Naive thymus-derived CD4-positive, alpha-beta T cell (primary cell): ENCODE measurements at places on chromosomes 5 and 9. TPM values are rescaled to one million over a fixed set of nuclear protein-coding genes. Genes with fewer than 3 reads are reported as not detected.

DNA sequence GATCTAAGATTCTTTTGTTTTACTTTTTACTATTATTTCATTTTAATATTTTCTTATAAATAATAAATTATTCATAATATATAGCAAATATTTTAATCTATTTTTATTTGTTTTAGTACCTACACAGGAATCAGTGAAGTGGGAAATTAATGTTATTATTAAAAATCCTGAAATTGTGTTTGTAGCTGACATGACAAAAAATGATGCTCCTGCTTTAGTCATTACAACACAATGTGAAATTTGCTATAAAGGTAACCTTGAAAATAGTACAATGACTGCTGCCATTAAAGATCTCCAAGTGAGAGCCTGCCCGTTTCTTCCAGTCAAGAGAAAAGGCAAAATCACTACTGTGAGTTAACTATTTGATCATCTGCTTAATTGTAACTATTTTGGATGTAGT, 138.7 kb downstream of the VPS13A start:
- no peak for DNase-seq

- no peak overlapping the region for H3K4me3 ChIP-seq
- no peaks in the 10 kb centered on the region for H3K36me3 ChIP-seq
- DNase-seq = no peak
- H3K4me1 ChIP-seq = no peaks in the 10 kb centered on the region
- H3K27me3 ChIP-seq = no peaks in the 10 kb centered on the region
- no peak overlapping the region for H3K27ac ChIP-seq
These were observed 114.7 kb downstream of the LPAR1 start for GRCh38 chr9:110923601-110924000.

DNA sequence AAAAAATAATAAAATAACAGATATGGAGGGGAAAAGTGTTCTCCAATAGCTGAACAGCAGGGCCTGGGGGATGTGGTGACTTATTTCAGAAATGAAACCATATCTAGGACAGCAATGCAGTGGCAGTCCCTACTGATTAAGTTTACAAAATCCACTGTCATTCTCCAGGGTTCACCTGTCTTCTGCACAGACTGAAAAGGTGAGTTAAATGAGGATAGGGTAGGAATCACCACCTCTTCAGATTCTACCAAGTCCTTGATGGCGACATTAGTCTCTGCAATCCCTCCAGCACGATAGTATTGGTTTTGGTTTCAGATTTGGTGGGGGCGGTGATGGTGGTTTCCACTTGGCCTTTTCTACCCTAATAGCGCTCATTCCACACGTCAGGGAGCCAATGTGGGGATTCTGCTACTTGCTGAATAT, 32.3 kb upstream of the NPM1 start:
- no peaks in the 10 kb centered on the region for H3K27me3 ChIP-seq
- no peak overlapping the region for H3K27ac ChIP-seq
- DNase-seq = no peak
- H3K4me3 ChIP-seq = peak overlapping the region; percentile 43

DNA sequence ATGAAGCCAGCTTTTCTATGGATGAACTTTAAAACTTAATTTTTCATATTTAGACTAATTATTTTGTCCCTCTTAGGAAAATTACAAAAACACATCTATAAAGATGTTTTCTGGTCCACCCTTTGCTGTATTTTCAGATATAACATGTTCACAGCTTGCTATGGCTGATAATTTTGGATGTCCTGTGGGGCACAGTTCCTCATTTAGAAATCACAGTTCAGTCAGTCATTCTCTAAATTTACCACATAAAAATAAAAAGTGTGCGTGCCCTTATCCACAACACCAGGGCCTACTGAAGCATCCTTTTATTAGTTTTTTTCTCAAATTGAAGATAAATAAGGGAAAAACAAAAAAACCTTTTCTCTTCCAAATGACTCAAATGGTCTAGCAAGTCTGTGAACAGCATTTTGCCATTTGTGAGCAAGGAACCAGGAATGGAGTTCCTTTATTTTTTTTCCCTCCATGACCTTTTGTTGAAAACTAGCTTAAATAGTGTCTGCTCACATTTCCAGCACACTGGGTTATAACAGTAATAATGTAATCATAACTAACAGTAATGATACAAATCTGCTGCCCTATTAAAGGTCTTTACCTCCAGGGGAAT, 87.1 kb downstream of the CEMIP2 start:
- no peak for DNase-seq
- no peak overlapping the region for H3K27ac ChIP-seq
- H3K27me3 ChIP-seq = no peaks in the 10 kb centered on the region
- H3K4me3 ChIP-seq = no peak overlapping the region

DNA sequence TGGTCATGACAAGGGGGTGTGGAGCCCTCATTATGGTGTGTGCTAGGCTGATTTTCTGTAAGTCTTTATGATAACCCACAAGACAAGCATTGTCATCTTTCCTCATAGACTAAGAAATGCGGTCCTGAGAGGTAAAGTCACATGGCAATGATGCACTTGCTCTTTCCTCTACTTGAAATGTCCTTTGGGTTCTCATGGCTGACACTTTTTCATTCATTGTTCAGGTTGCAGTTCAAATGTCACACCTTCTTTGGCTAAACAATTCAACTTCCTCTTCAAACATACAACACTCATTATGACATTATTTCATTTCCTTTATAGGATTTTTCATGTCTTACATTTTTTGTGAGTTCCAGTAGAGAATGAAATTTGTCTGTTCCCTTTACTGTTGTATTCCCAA, 323.6 kb upstream of the PRR16 start:
- H3K36me3 ChIP-seq = no peaks in the 10 kb centered on the region
- H3K4me3 ChIP-seq = no peak overlapping the region
- no peaks in the 10 kb centered on the region for H3K27me3 ChIP-seq
- DNase-seq = no peak

GRCh38 chr9:8889100-8889499, 1089.5 kb upstream of the DMAC1 start:
- H3K4me1 ChIP-seq = no peaks in the 10 kb centered on the region
- H3K27ac ChIP-seq = no peak overlapping the region
- H3K36me3 ChIP-seq = no peaks in the 10 kb centered on the region
- H3K4me3 ChIP-seq = no peak overlapping the region

DNA sequence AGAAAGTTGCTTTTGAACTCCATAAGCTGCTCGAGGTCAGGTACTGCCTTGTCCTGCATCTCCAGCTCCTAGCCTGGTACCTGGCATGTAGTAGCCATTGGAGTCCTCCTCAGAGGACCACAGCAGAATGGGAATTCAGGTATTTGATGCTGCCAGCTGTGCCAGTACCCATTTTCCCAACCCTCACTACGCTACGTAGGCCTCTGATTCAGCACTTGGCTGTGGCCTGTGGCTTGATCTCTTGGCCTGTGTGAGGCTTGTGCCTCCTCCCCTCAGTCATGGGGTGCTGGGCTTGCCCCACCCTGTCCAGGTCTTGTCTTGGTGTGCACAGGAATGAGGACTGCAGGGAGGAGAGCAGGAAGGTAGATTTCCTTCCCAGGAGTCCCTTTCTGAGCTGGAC, 11.8 kb downstream of the OTULIN start:
- H3K4me1 ChIP-seq = peaks cover 48% of the 10 kb centered on the region
- peak overlapping the region; percentile 12 for H3K4me3 ChIP-seq
- DNase-seq = no peak
- H3K27me3 ChIP-seq = no peaks in the 10 kb centered on the region

- H3K27ac ChIP-seq = no peak overlapping the region
- H3K36me3 ChIP-seq = no peaks in the 10 kb centered on the region
- H3K4me3 ChIP-seq = no peak overlapping the region
These were observed 95.9 kb upstream of the TNC start for GRCh38 chr9:115213818-115214334.

DNA sequence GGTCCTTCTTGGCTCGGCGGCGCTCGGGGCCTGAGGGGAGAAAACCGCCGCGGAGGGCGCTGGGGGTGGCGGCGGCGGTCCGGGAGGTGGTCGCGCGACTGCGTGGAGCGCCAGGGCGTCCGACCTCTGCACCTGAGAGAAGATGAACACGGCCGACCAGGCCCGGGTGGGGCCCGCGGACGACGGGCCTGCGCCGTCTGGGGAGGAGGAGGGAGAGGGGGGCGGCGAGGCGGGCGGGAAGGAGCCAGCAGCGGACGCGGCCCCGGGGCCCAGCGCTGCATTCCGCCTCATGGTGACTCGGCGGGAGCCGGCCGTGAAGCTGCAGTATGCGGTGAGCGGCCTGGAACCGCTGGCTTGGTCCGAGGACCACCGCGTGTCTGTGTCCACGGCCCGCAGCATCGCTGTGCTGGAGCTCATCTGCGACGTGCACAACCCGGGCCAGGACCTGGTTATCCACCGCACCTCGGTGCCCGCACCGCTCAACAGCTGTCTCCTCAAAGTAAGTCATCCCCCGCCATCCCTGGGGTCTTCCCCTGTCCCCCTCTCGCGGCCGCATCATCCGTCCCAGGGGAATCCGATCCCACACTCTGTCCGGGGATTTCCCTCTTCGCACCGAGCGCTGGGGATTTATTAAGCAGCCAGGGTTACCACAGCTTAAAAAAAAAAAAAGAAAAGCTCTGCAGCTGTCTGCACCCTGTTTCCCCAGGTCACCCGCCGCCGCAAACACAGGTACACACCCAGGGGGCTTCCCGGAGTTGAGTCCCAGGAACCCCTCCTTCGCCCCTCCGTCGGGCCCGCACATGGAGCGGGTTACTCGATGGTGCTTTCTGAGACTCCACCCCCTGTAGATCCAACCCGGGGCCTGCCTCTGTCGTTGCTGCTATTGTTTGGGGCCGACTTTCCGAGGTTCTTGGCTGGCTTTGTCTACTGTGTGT, at the start of gene GTF3C4:
GTF3C4 (plus strand) TSS at position 8 of the 935 bp plus-strand sequence; CDS start at position 143, 135 bp downstream.
- H3K36me3 ChIP-seq = peaks cover 10% of the 10 kb centered on the region
- peak within 1 kb of the TSS; percentile 94 for H3K27ac ChIP-seq
- DNase-seq = peak; percentile 90
- no peaks in the 10 kb centered on the region for H3K27me3 ChIP-seq
- H3K4me1 ChIP-seq = peaks cover 16% of the 10 kb centered on the region
- H3K4me3 ChIP-seq = peak within 1 kb of the TSS; percentile 100

DNA sequence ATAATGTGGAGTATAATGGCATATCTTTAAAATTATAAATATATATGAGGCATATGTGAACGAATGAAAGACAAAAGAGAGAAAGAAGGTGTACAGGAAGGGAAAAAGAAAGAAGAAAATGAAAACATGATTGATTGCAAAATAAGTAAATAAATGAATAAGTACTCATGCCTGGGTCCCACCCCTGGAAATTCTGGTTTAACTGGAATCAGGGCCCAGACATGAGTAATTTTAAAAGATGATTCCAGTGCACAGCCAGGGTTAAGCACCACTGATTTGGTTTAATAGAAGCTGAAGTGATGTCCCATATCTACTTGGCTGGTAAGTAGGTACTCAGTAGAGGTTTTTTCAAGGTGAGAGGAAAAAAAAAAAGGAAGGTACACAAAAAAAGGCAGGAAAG, 34.0 kb upstream of the HOMER1 start:
- no peaks in the 10 kb centered on the region for H3K36me3 ChIP-seq
- no peak for DNase-seq
- no peaks in the 10 kb centered on the region for H3K4me1 ChIP-seq
- no peak overlapping the region for H3K27ac ChIP-seq
- H3K27me3 ChIP-seq = no peaks in the 10 kb centered on the region

- no peak for DNase-seq
- H3K4me1 ChIP-seq = peaks cover 12% of the 10 kb centered on the region
- no peaks in the 10 kb centered on the region for H3K36me3 ChIP-seq
- H3K27ac ChIP-seq = no peak overlapping the region
- peaks cover 7% of the 10 kb centered on the region for H3K27me3 ChIP-seq
These were observed 117.3 kb upstream of the LPCAT1 start for GRCh38 chr5:1641041-1641440.

DNA sequence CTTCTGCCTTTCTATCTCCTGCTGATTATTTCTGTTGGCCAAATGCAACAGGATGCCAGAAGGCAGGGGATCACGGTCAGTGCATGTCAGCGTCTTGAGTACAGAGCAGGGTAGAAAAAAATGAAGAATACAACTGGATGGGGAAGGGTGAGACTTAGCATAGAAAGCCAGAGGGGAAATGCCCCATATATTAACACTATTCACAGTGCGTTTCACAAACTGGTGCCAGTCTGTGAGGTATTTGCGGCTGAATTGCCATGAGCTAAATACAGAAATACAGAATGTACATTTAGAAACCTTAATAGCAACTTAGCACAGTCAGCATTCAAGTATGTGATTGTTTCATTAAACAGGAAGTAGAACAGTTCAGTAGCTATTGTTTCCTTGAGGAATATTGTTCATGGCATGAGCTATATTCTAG, 31.0 kb upstream of the SLC1A3 start:
- no peaks in the 10 kb centered on the region for H3K36me3 ChIP-seq
- no peaks in the 10 kb centered on the region for H3K4me1 ChIP-seq
- no peak overlapping the region for H3K4me3 ChIP-seq
- no peaks in the 10 kb centered on the region for H3K27me3 ChIP-seq
- DNase-seq = no peak

- peaks cover 92% of the 10 kb centered on the region for H3K36me3 ChIP-seq
- no peak for DNase-seq
- H3K4me3 ChIP-seq = no peak overlapping the region
- H3K4me1 ChIP-seq = no peaks in the 10 kb centered on the region
These were observed 21.1 kb downstream of the HMGXB3 start for GRCh38 chr5:150021491-150022157.

GRCh38 chr9:87787735-87788134, 61.8 kb downstream of the CTSL start:
- no peak overlapping the region for H3K4me3 ChIP-seq
- H3K36me3 ChIP-seq = no peaks in the 10 kb centered on the region
- no peak overlapping the region for H3K27ac ChIP-seq
- DNase-seq = no peak
- H3K27me3 ChIP-seq = no peaks in the 10 kb centered on the region

The C7 gene
- total RNA-seq = not detected

The MOB3B gene
- total RNA-seq = 1.6 and 1.7 TPM in 2 replicates

The MARCOL gene
- total RNA-seq = not detected

The DDX4 gene
- total RNA-seq = not detected

The BAAT gene
- not detected for total RNA-seq

The DBH gene
- 1.2 TPM for total RNA-seq

The MLANA gene
- not detected for total RNA-seq

The PTRH1 gene
- total RNA-seq = 7.8 TPM

The PDLIM4 gene
- not detected for total RNA-seq

The ZNF300 gene
- 3.2 TPM for total RNA-seq
